ENCODE measurements at places on chromosomes 16 and 17.

- DNase-seq = no peak
These were observed 1.4 kb downstream of the CBFA2T3 start for GRCh38 chr16:88975511-88976061.

DNA sequence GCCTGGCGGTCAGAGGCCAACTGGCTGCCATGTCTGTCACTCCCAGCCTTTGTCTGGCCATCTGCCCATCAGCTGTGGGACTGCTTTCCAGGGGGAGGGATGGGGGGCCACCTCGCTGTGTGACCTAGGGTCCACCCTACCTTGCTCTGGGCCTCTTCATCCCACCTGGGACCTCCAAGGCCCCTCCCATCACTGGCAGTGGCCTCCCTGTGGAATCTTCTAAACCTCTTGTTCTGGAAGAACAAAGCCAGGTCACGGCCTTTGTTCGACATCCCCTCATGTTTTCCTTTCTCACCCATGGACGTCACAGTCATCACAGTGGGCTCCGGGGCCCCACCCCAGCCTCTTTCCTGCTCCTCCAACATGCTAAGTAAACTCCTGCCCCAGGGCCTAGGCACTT is 24.0 kb downstream of the SPNS2 start:
- DNase-seq = no peak

DNA sequence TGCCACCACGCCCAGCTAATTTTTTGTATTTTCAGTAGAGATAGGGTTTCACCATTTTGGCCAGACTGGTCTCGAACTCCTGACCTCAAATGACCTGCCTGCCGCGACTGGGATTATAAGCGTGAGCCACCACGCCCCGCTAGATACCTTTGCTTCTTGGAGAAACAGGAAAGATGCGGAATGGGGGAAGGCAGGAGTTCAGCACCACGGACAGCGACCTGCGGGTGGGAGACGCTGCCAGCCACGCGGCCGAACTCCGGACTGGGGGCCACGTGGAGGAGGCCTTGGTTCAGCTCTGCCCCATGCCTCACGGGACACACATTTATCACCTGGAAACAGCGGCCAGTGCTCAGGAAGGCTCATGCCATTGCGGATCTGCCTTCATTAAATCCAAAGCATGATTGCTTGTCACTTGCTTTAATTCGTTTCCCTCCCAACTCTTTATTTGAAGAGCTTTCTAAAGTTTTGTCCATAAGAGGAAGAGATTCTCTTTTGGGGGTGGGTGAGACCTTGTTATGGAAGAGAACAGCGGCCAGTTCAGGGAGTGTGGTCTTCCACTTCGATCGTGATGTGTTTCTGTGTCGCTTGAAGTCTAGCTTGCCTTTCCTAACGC is 219.9 kb downstream of the ENGASE start:
- DNase-seq = no peak

- no peak for DNase-seq
These were observed 80.0 kb downstream of the ATF7IP2 start for GRCh38 chr16:10465821-10466220.

DNA sequence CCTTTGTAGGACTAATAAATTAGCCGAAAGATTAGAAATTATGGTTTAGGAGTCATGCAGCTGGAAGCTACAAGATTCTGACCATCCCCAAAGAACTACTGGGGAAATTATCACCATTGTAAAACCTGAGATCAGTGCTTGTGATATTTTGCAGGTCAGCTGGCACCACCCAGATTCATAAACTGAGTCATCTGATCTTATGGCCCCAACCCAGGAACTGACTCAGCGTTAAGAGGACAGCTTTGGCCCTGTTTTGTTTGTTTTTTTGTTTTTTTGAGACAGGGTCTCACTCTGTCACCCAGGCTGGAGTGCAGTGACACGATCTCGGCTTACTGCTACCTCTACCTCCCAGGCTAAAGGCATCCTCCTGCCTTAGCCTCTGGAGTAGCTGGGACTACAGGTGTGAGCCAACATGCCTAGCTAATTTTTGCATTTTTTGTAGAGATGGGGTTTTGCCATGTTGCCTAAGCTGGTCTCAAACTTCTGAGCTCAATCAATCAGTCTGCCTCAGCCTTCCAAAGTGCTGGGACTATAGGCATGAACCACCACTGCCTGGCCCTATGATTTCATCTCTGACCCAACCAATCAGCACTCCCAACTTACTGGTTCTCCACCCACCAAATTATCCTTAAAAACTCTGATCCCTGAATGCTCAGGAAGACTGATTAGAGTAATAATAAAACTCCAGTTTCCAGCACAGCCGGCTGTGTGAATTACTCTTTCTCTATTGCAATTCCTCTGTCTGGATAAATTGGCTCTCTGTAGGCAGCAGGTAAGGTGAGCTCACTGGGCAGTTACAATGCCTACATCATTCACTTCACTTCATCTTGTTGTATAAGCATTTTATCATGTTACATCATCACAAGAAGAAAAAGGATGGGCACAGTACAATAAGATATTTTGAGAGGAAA is 79.4 kb upstream of the KSR1 start:
- DNase-seq = peak; percentile 33

GRCh38 chr16:50574745-50575136 is 26.5 kb downstream of the NKD1 start:
- no peak for DNase-seq

DNA sequence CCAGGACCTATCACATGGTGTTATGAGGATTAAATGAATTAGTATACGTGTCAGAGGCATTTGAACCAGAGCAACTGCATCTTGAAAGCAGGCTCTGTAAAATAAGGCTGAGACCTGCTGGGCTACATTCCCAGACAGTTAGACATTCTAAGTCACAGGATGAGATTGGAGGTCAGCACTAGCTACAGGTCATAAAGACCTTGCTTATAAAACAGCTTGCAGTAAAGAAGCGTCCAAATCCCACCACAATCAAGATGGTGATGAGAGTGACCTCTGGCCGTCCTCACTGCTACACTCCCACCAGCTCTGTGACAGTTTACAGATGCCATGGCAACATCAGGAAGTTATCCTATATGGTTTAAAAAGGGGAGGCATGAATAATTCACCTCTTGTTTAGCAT is 71.8 kb downstream of the IRF8 start:
- DNase-seq = peak; percentile 16

DNA sequence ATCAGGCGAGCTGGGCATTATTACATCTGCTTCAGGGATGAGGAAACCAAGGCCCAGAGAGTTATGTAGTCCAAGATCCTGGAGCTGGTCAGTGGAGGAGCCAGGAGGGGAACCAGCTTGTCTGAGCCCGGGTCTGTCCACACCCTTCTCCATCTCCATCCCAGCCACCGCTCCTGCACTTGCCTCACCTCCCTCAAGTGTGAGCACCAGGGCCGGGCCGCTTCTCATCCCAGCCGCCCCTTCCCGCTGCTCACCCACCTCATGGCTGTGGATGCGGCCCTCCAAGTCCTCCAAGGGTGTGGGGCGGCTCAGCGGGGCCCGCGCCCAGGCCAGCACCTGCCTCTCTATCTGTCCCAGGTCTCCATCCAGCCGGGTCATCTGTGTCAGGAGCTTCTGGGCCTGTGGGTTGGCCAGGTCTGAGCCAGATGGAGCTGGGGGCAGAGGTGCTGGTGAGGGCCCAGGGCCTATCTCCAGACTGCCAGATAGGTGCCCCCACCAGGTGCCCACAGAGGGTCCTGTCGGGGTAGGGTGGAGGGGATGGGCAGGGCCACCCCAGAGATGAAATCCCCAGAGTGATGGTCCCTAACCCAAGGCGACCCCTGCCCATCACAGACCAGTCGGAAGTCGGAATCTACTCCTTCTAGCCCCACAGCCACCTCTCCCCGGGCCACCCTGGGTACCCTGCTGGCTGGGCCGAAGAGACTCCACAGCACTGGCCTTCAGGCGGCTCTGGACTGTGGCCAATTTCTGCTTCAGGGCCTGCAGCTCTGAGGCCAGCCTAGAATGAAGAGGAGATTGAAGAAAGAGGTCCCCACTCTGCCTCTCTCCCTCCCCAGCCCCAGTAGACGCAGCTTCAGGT is 9.4 kb downstream of the EVPL start:
- DNase-seq = no peak

GRCh38 chr16:80274576-80275191 is 266.1 kb upstream of the DYNLRB2 start:
- no peak for DNase-seq

DNA sequence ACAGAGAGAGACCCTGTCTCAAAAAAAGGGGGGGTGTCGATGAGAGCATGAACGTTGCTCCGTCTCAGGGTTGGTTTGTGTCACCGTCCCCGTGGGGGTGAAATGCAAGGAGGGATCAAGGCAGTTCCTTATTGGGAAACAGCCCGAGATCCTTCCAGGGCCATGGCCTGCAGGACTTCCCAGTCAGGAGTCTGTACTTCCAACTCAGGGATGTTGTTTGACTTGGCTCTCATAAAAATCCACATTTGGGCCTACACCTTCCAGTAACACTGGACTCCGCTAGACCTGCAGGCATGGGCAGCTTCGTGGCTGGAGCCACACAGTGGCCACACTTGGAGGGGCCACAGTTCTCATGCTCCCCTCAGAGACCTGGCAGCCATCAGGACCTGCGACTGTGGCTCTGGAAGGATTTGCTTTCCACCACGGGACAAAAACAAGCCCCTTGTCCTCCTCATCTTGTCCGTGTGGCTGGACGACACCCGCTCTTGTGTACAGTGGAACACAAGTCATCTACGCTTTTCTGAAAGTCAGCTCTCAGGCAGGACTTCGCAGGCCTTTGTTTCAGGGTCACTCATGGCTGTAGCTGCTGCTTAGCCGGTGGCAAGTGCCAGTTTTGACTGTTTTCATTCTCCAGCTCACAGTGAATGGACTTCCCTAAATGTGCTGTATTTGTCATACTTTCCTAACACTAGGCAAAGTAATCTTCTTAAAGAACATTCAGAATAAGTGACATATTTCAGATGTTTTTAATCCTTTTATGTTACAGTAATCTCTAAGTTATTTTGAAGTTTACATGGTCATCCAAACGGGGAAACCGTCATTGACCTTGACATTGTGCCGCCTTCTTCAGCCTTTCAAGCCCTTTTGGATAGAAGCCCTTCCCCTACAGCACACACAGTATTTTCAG is 24.2 kb upstream of the IL17C start:
- no peak for DNase-seq

GRCh38 chr17:77882481-77883212 is 75.9 kb upstream of the TNRC6C start:
- no peak for DNase-seq
